NCI-H1436 (cell line): ENCODE measurements at places on chromosomes 16 and 17.
A peak's percentile ranks its signal among the peaks of the same experiment; 100 is the strongest.

DNA sequence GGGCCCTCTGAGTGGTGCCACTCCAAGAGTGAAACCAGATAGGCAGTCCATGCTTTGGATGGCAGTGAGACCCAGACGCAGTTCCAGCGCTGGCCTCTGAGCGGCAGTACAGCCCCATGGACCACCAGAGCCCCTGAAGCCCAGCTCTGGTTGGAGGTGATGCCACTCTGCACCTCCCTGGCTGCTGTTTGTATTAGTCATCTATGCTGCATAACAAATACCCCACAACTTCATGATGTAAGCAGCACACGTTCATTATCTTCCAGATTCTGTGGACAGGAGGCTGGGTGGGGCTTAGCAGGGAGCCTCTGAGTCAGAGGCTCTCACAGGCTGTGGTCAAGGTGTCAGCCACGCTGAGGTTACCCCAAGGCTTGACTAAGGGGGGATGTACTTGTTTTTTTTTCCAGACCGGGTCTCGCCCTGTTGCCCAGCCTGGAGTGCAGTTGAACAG is 5.1 kb upstream of the NME4 start:
- DNase-seq = peak; percentile 39

- no peak for DNase-seq
These were observed 31.9 kb downstream of the PLCG2 start for GRCh38 chr16:81810894-81811538.

DNA sequence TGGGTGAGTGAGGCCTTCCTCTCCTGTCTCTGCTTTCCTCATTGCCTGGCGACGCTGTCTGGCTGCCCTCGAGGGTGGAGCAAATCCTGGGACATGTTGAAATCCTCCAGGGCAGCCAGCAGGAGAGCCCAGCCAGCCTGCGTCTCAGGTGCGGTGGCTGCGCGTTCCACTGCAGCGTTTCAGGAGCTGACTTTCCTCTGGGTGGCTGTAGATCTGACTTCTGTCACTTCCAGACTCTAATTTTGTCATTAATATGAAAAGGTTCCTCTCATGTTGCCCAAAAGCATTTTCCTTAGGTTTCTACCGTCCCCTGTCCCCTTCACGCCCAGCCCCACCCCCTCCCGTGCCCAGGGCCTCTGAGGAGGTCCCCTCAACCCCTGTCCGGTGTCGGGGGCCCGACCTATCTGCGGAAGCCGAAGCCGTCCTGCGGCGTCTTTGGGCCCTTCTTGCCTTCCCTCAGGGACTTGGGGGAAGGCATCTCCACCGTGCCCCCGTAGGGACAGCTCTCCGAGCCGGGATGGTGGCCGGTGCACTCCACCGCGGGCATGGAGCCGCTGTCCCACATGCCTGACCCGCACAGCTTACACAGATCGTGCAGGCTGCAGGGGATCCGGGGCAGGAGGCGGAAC is 95.1 kb downstream of the TBC1D16 start:
- no peak for DNase-seq

- DNase-seq = no peak
These were observed 585 bp upstream of the KRT36 start for GRCh38 chr17:41490000-41490990.

DNA sequence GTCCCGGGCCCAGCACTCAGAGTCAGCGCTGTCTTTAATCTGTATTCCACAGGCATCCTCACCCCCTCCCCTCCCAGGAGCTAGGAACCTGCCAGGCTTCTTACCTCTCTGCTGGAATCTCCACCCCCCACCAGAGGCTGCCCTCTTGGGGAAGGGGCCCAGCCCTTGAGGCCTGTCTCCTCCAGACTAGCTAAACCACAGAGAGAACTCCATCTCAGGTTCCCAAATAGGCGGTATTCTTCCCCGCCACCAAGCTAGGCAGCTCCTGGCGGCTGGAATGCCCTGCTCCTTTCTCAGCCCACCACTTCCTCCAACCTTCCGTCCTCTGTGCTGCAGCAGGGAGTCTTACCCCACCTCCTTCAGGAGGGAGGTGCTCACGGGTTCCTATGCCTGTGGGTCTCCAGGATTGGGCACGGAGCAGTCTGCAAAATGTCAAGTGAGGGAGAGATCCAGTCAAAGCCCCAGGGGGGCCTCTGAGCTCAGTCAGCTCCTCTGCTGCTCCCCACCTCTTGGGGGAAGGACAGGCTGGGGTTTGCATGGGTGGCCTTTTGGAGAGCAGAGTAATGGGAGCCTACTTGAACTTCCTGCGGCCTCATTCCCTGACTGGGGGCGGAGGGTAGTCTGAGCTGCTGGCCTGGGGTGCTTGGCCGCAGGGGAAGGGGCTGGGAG is 55.7 kb downstream of the SREBF1 start:
- peak; percentile 69 for DNase-seq
